ENCODE measurements at places on chromosomes 5 and 9. TPM values are rescaled to one million over a fixed set of nuclear protein-coding genes. Genes with fewer than 3 reads are reported as not detected.

Gene LURAP1L
- 52.7 TPM for total RNA-seq

Gene MEIKIN
- total RNA-seq = not detected

- DNase-seq = peak; percentile 11
These were observed 839.3 kb upstream of the ARRDC3 start for GRCh38 chr5:92222449-92222848.

DNA sequence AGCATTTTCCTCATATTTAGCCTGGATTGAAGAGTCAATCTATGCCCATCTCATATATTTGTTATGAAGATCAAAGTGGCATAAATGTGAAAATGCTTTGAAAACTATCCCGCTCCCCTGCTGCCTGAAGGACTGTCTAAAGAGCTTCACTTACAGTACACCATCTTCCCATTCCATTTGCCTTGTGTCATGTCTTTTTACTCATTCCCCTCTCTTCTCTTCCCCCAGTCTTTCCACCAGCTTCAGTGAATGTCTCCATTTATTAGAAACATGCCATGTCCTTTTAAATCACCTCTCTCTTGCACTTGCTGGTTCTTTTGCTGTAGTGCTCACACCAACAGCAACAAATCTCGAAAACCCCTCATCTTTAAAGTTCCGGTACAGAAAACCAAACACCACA is 192.7 kb upstream of the SGCD start:
- DNase-seq = no peak

Gene DEPDC1B
- total RNA-seq = 63.1 TPM

Gene CD274
- 3.6 TPM for total RNA-seq

- no peak for DNase-seq
These were observed 146.8 kb upstream of the FBXL7 start for GRCh38 chr5:15353086-15353645.

Measured in Calu3 (cell line).